Stimulated activated CD4-positive, alpha-beta T cell treated with anti-CD3 and anti-CD28 coated beads, Interleukin-15, amount 100 ng/mL, for 48 hours (primary cell): ENCODE measurements at places on chromosomes 6 and 20.

- no peak for DNase-seq
Observed at GRCh38 chr20:23479043-23479442, 11.9 kb upstream of the CST8 start.

GRCh38 chr6:105560611-105561066 is 157.8 kb upstream of the PREP start:
- no peak for DNase-seq

GRCh38 chr6:30821862-30822784 is 62.2 kb upstream of the DDR1 start:
- no peak for DNase-seq

DNA sequence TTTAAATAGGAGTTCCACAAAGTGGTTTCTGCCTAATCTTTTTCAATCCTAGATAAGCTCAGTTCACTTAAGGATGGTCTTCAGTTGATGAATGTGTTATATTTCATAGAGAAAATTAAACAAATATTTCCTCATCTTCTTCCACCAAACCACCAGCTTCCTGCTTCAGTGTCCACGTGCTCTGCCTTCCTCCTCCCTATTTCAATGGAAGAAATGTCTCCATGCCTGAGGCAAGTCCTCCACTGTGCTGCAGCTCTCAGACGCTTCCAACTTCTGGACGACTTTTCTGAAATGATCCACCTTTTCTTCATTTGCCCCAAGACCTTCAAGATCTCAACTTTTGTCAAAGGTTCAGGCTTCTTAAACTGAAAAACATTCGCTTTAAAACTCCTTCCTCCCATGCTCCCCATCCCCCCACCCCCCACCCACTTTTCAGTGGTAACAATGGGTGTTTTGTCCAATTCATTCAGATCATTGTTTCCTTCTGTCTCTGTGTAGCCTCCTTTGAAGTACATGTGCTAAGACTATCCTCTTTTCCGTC is 25.3 kb upstream of the FABP7 start:
- no peak for DNase-seq

- no peak for DNase-seq
Observed at GRCh38 chr20:3927486-3928291, 38.5 kb downstream of the PANK2 start.

DNA sequence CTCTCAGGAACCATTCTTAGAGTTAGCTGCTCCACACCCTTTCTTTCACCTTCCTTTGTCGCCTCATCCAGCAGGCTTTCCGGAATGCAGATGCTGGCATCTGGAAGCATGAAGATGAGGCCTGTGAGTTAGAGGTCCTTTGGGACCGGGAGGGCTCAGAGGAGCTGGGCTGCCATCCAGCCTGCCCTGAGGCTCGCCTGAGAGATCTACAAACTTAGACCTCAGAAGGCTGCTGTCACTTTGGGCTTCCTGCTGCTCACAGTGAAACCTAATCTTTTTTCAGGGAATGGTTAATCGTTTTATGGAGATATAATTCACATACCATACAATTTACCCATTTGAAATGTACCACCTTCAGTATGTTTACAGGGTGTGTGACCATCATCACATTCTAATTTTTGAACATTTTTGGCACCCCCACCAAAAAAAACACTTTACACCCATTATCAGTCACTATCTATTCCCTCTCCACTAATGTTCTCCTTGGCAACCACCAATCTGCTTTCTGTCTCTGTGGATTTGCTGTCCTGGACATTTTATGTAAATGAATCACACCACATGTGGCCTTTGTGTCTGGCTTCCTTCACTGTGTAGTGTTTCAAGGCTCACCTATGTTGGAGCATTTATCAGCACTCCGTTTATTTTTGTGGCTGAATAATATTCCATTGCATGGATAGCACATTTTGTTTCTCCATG is 20.0 kb upstream of the MPC1 start:
- DNase-seq: no peak

GRCh38 chr6:157561414-157561790 is 180.4 kb downstream of the ZDHHC14 start:
- no peak for DNase-seq

DNA sequence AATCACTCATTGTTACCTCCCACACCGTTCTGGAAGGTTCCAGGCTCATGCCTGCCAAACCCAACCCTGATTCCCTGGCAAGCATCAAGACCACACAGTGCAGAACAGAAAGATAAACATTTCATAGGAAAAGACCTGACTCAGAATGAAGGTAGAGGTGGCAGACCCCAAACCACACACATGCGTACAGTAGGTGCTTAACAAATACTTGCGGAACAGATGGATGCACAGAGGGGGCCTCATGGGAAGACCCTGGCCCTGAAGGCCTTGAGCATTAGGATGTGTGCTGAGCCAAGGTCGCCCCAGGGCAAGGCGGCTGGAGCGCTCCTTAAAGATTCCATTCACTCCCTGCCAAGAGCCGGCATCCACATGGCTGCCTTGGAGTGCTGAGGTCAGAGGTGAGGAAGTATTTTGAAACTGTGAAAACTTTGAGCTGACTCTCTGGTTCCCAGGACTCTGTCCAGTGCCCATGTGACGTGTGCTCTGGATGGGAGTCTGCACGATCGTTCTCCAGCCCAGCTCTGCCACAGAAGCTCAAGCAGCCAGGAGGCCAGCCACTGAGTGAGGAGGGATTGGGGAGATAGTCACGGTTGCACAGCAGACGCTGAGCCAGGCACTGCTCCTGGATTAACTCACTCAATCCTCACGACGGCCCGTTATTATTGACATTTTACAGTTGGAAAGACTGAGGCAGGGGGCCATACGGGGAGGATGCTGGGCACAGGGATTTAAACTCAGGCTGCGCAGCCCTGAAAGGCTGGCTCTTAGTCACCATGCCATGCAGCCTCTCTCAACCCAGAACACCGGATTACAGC is 65.5 kb upstream of the AFDN start:
- DNase-seq: no peak

GRCh38 chr6:157830354-157831017 is 7.4 kb downstream of the SNX9 start:
- DNase-seq: no peak

- no peak for DNase-seq
Observed at GRCh38 chr6:47133230-47134000, 91.3 kb upstream of the ADGRF1 start.

DNA sequence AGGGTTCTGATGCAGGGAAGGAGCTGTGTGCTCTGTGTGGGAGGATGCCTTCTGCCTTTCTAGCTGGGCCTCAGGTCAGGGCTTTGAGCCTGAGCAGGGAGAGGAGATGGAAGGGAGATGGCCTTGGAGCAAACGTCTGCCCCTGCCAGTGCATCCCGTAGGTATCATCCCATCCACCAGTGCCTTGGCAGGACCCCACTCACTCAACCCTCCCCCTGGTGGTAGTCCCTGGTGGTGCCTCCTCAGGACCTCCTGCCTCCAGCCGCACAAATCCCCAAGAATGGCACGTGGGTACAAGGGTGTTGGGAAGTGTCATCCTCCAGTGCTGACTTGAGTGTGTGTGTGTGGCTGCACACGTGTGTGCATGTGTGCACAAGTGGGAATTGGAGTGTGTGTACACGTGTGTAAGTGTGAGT is 23.1 kb upstream of the MICB start:
- no peak for DNase-seq

DNA sequence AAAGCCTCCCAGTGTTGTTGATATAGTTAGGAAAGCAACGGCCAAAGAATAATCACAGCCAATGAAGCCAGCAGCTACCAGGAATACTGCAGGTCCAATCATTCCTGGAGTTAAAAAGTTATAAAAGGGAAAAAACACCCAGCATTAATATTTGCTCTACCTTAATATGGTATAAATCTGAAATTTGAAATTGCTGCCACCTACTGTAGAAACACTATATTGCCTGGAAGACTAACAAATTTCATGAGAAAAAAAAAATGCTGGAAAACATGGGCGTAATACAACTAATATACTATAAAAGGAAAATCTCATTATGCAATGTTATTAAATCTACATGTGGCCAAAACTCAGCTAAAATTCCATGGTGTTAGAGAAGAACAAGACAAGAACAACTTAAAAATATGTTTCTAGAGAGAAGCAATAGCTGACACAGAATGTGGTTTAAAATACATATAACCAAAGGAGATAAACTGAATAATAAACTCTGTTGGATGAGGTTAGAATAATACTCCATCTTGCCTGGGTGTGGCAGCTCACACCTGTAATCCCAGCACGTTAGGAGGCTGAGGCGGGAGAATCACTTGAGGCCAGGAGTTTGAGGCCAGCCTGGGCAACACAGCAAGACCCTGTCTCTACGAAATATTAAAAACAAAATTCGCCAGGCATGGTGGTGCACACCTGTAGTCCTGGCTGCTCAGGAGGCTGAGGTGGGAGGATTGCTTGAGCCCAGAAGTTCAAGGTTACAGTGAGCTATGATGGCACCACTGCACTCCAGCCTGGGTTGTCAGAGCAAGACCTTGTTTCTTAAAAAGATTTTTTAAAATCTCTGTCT is 43.1 kb downstream of the SLC17A5 start:
- no peak for DNase-seq

GRCh38 chr20:62836967-62837490 is 20.2 kb downstream of the COL9A3 start:
- no peak for DNase-seq

GRCh38 chr6:166477647-166478365 is 95.1 kb upstream of the MPC1 start:
- no peak for DNase-seq

GRCh38 chr6:31180500-31180899 is 10.0 kb upstream of the POU5F1 start:
- no peak for DNase-seq

GRCh38 chr6:91141346-91141745 is 554.5 kb upstream of the MAP3K7 start:
- DNase-seq: no peak

GRCh38 chr20:1945660-1946059 is 48.2 kb downstream of the PDYN start:
- DNase-seq: no peak

DNA sequence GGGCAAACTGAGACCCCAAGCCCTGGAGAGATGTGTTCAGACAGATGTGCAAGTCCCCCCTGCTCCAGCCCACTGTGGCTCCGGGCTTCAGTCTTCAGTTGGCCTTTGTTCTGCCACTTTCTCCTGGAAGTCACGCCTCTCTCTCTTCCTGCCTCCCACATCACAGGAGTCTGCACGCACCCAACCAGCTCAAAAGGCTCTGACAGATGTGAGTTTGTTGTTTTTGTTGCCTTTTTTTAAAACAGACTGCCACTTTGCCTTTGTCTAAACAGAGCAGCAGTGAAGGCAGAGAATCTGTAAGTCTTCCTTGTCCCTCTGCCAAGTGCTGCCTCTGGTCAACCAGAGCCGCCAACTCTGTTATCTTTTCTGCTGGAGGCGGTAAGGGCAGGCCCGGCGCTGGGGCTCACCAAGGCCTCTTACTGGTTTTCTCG is 149.7 kb downstream of the TFAP2C start:
- DNase-seq: no peak

DNA sequence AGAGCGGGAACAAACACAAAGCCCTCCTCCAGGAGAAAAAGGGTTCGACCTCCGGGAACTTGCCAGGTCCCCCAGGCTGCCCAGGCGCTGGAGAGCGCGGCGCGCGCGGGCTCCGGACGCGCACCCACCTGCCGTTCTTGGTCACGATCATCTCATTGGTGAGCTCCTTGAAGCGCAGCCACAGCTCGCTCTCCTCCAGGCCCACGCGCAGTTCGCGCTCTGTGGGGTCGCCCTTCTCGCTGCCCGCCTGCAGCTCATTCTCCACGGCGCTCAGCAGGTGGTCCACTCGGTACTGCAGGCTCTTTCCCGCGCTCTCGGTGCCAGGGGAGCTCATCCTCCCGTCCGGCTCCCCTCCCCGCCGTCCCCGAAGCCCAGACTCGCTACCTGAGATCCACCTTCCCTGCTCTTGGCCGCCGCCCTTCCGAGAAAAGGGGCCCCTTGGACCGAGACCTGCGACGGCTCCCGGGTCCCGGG is 356 bp downstream of the TBXT start:
- DNase-seq: no peak

GRCh38 chr6:157787080-157787479 is 36.0 kb upstream of the SNX9 start:
- no peak for DNase-seq

GRCh38 chr6:112415366-112415765 is 68.2 kb downstream of the RFPL4B start:
- no peak for DNase-seq

DNA sequence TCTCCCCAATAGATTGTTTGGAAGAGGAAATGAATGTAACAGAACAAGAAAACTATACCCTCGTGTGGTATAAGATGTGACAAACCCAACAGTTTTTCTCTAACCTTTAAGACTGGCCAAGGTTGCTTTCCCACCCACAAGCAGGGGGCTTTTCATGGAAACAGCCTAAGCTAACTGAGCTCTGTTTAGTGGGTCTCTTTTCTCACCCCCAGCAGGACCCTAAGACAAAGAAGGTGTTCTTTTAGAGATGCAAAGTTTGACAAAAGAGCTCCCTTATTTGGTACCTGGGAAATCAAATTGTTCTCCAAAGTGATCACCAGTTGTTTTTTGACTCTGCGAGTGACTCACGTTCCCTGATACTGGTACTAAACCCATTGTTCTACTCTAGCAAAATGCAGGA is 59.1 kb downstream of the MBOAT1 start:
- DNase-seq: no peak

GRCh38 chr20:49326026-49326425 is 48.2 kb upstream of the ZNFX1 start:
- DNase-seq: no peak

- DNase-seq: no peak
Observed at GRCh38 chr20:1422753-1423152, 29.9 kb upstream of the FKBP1A start.

GRCh38 chr6:107691062-107691751 is 132.9 kb downstream of the SCML4 start:
- no peak for DNase-seq

DNA sequence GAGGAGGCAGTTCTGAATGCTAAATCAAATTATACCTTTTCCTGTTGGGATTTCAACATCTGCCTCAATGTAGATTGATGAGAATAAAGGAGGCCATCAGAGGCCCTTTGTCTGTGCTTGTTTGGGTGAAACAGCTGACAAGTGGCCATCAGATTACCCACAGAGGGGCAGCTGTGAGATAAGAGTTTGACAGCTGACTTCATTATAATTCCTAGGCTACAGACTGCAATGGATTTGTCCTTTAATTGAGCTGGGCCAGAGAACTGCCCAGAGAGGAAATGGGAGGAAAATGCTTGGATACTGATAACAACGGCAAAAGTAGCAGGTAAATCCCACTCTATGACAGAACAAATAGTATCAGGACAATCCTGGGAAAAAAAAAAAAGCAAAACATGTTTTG is 649.4 kb downstream of the HDGFL1 start:
- DNase-seq: no peak
